ENCODE measurements at places on chromosomes 11 and 22.

DNA sequence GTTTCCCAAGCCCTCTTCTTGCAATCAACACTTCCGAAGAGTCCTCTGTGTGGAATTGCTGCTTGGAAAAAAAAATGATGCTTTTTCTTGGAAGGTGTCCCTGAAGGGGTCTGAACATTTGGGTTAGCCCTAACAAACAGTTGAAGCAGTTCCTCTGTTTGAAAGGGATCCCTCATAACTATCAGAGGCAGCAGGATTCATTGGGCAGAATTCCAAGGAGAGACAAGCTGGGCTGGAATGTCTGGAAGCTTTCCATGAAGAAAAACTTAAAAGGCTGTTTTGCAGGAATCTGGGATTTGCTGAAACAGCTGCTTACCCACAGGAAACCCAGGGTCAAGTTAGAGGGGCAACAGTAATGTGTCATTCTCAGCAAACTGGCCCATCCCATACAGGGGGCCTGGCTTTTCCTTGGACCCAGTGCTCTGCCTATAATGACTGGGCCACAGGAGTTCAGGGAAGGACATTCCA lies 3.1 kb downstream of the CSNK2A3 start:
- no peak for DNase-seq

DNA sequence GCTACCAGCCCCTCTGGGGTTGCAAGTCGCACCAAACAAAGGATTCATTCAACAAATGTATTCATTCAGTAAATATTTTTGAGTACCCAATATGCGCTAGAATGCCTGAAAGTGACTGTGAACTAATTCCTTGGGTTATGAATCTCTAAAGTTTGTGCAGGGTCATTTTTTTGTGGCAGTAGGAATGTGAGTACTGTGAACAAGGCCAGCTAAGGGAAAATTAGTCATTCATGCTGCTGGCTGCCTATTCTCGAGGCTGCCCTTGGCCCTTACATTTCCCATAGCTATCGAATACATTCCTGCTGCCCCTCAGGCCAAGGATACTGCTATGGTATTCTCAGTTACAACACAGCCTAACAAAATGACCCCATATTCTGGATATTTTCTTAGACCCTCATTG lies 141.6 kb downstream of the TRPC6 start:
- DNase-seq = no peak

GRCh38 chr22:17910561-17911311 lies 113.6 kb downstream of the MICAL3 start:
- no peak for DNase-seq

DNA sequence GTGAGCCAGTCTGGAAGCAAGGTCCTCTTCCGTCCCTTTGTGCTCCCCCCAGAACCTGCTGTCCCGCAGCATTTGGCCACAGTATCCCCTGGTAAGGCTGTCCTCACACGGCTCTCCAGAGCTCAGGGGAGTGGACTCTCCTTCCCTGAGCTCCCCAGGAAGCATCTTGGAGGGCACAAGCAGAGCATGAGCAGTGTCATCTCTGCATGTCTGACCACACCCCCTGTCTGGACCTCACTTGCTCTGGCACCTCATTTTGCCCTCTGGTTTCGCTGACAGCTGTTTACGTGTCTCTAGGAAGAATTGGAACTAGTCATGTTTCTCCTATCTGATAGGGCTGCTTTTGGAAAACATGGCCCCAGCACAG lies 15.5 kb downstream of the DCPS start:
- no peak for DNase-seq

GRCh38 chr11:127110542-127110941 lies 110.0 kb upstream of the KIRREL3 start:
- no peak for DNase-seq

DNA sequence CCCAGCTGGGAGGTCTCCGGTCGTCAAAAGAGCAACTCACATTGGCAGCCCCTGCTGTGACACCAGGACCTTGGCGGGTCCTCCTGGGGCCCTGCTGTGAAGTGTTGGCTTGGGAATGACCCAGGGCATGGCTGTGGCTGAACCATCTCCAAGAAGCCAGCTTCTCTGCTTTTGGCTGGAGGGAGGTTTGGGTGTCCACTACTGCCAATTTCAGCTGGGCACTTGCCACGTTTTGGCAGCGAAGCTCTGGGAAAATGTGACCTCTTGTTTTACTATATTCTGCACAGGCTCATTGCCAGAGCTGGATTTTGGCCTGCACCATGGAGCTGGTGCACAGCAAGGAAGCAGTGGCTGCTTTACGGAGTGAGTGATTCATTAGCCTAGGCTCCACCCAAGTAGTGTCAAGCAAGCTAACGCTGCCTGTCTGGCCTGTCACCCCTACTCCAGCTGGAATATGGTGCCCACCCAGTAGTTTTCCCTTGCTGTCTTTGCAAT lies 24.3 kb upstream of the SMCO4 start:
- DNase-seq = no peak

GRCh38 chr11:15878756-15879155 lies 477.6 kb downstream of the SOX6 start:
- no peak for DNase-seq

- DNase-seq = no peak
Measured at GRCh38 chr22:49574205-49574880, 253.3 kb downstream of the BRD1 start.

Measured in bone marrow (tissue), 2 donors.